ENCODE measurements at places on chromosomes 3 and 15. TPM values are rescaled to one million over a fixed set of nuclear protein-coding genes. Genes with fewer than 3 reads are reported as not detected.
A peak's percentile ranks its signal among the peaks of the same experiment; 100 is the strongest.

MGA gene
- total RNA-seq, result 107 TPM

MEGF11 gene
- total RNA-seq, result 0.20 TPM

COLQ gene
- total RNA-seq, result 2.7 TPM

RLBP1 gene
- not detected for total RNA-seq

YEATS2 gene
- 30.0 TPM for total RNA-seq

CAND2 gene
- 9.7 TPM for total RNA-seq

SYNPR gene
- total RNA-seq, result not detected

DNA sequence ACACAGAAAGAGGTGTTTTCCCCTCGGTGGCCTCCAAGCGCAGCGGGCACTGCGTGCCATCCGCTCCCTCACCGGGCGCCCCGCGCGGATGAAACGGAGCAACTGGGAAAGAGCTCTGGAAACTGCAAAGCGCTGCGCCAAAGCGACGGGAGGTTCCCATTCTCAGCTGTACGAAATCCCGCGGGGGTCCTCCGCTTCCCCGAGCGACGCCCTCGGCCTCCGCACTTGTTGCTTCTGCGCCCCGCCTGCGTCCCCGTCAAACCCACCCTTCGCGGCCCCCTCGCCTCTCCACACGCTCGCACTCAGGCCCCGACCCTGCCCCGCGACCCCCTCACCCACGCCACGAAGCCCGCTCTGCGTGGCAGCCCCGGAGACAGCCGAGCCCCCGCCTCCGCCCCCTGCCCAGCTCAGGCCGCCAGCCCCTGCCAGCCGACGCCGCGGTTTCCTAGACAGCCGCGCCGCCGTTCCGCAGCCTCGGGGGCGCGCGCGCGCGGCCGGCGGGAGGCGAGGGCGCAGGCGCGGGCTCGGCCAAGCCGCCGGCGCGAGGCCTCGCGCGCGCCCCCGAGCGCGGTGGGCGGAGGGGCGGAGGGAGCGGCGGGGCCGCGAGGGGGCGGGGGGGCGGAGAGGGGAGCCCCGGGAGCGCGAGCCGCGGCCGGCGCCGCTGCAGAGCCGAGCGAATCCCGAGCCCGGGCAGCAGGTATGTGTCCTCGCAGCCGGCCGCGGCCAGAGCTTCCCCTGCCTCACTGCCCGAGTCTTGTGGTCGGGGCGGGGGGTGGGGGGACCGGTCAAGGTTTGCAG is at the start of gene TMEM266:
Gene TMEM266 (plus strand): TSS at position 666 of the 798 bp plus-strand sequence. CDS start 74,279 bp downstream, outside the sequence.
- peak; percentile 56 for DNase-seq

DNA sequence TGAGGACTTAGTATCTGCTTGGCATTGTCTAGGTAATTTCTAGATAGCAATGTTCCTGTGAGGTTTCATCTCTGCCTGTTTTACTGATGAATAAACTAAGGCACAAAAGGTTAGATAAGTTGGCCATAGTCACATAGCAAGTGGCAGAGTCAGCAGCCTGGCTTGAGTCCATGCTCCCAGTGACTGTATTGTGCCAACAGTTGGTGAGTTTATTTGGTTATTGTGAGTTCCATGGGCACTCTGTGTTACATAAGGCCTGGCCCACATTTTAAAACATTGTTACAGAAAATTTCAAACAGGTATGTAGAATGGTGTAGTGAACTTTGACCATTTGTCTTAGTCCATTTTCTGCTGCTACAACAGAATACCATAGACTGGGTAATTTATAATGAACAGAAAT is 15.2 kb downstream of the MCM2 start:
- peak; percentile 82 for DNase-seq

DNA sequence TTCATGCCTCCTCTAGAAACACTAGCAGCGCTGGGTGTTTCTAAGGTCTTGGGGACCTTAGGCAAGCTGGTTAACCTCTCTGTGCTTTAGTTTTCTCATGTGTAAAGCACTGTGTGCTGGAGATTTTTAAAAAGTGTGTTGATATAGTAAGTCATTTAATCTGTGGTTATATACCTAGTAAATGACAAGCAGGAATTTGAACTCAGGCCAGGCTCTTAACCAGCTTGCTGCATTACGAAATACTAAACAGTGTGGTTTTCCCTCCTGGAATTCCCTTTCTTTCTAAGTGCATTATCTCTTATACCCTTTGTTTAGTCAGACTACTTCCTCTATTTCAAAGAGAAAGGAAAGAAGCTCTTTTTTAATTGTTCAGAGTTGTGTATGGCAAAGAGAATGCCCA is 26.5 kb downstream of the NEO1 start:
- DNase-seq, result no peak

- no peak for DNase-seq
Observed at GRCh38 chr3:83738202-83738601, 1220.6 kb upstream of the CADM2 start.

- no peak for DNase-seq
Observed at GRCh38 chr15:94703596-94703995, 472.2 kb downstream of the MCTP2 start.

DNA sequence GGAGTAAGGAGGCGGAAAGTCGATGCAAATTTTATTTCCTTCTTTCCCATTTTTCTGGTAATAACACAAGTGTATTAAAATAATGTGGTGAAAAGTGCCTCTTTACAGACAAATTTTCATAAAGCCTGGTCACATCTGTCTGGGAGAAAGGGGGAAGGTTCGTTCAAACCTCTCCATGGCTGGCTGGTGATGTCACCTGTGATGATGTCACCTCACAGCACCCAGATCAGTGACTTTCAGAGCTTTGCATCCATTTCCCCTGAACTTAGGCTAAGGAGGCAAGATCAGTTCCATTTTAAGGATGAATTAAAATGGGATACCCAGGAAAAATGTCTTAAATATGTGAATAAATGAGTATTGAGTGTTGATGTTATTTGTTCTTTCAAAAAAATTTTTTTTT is 34.1 kb downstream of the ATP10A start:
- DNase-seq, result no peak

DNA sequence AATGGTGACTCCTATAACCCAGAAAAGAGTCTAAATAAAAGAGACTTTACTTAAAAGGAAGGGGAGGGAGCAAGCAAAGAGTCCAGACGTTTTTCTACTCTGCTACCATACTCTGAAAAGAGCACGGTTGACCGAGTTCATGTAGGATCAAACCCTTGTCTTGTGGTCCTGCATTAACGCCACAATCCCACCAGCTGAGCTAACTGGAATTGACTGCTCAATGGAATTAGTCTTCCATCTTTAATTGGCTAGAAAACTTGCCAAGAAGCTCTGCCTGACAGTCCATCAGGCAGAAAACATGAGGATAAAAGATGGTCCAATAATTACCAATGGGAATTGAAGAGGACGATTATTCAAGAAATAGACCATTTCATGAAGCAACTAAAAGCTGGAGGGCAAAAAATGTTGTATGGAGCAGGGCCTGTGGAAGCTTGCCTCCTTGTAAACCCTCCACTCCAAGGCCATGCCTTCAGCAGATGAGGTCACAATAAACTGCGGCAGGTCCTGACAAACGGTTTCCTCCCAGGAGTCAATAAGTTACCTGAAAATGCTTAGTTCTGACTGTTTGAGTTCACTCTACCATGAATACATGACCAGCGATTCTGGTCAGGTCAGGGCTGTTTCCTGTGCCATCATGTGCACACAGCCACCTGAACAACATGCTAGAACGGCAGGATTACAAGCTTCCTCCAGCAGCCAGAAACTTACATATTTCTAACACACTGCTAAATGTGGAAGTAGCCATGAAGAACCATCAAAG is 35.6 kb upstream of the ARHGEF3 start:
- DNase-seq, result peak; percentile 4

DNA sequence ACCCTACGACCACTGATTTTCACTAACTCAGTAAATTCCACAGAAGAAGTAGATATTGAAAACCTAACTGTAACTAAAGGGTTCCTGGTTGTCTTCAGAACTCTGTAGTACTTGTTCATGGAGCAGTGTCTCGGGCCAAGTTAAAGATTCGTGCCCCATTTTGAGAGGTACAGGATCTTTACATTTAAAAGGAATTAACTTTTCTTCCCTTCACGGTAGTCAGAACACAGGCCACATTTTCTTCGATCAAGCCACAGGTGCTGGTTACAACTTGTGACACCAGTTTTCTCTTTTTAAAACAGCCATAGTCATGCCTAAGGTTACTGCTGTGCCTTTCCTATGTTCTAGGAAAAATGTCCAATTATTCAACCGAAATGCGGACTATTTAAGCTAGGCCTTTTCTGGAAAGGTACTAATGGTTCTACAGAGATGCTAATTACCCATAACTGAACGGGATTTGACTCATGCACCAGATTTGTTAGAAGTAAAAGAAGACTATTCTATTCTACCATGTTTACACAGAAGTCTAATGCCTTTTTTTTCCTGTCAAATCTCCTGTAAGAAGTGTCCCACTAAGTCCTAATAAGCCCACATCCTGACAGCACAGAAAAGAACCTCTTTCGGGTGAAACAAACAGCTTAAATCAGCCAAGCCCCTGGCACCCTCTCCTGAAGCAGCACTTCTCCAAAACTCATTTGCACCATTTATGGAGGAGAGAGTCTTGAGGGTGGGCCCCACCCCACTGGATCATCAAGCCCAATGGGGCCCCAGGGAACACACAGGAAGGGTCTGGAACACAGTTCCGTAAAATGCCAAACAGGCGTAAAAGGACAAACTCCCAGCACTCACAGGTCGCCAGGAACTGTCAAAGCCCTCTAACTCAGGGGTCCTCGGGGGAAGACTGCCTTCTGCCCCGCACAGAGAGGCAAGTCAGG is 1.9 kb downstream of the LRIG1 start:
- no peak for DNase-seq

DNA sequence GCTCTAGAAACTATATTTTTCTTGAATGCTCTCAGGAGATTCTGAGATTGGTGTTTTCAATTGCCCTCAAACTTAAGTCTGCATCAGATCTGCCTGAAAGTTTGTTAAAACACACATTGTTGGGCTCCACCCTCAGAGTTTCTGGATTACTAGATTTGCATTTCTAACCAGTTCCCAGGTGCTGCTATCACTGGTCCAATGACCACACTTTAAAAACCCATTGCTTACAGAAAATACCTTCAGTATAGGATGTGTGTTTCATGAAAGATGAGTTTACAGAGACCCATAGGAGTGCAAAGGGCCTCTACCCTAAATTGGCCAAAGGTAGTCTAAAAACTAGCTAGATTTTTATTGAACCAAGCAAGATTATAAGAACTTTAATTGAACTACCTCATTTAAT is 17.8 kb downstream of the GRM7 start:
- no peak for DNase-seq

- no peak for DNase-seq
Observed at GRCh38 chr3:82978368-82978767, 1216.9 kb upstream of the GBE1 start.

- peak; percentile 28 for DNase-seq
Observed at GRCh38 chr3:141410408-141410807, 42.1 kb downstream of the ZBTB38 start.

- no peak for DNase-seq
Observed at GRCh38 chr3:60549863-60550262, 701.4 kb downstream of the FHIT start.

GRCh38 chr15:70480196-70480856 is 283.0 kb downstream of the UACA start:
- DNase-seq, result no peak

DNA sequence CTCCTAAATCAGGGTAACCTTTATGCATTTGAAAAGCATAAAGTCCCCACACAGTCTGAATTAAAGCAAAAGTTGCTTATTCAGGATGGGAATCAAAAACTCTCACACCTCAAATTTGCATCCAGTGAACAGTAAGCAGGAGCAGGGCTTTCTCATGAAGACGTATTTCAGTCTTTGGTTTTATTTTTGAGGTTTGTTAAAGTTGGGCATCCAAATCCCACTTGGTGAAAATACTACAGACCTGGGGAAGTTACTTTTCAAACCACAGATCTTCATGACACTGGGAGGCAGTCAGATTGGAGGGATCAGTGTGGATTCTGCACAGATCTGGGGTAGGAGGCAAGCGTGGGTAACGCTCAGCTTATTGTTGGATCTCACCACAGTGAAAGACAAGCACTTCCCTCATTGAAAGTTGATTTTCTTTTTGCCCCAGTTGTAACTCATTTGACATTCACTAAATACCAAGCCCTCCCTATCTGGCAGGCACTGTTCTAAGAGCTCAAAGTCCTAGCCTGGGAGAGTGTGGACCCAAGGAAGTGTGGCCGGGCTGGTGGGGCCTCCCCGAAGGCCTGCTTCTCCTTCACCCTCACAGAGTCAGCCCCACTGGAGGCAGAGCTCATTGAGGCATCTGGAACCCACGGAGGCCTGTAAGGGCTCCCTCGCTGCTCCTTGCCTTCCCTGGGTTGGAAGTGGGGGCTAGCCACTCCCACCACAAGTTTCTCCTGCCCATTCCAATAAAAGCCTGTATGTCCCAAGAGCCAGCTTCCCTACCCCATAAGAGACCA is 783 bp upstream of the ISG20 start:
- no peak for DNase-seq

GRCh38 chr3:81198216-81198615 is 563.2 kb downstream of the GBE1 start:
- DNase-seq, result no peak

- DNase-seq, result peak; percentile 29
Observed at GRCh38 chr15:55289011-55289745, 435 bp downstream of the RAB27A start.

DNA sequence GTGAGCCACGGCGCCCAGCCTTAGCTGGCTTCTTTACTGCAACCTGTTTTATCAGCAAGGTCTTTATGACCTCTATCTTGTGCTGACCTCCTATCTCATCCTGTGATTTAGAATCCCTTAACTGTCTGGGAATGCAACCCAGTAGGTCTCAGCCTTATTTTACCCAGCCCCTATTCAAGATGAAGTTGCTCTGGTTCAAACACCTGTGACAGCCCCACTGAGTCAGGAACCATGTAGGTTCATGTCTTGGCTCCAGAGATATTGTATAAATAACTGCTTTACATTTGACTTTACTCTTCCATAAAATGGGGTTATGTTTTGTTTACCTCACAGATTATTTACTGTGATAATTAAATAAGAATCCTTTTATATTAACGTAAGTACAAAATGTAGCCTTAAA is 27.1 kb upstream of the ANO10 start:
- no peak for DNase-seq

DNA sequence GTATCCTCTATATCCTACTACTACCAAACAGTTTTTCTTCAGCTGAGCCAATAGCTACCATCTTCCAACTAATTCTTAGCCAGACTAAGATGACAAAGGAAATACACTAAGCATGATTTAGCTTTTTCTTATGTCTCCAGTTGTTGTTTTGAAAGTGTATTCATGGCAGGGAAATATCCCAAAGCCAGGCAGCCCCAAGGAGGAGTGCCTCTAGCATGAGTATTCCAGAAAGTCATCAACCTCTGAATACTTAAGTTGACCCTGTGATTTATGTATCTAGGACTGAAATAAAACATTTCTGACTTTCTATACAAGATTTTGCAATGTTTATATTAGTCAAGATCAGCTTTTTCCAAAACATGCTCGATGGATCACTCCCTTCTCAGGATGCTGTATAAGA is 449.1 kb downstream of the IL5RA start:
- DNase-seq, result no peak

GRCh38 chr3:10196389-10197052 is 31.8 kb downstream of the IRAK2 start:
- DNase-seq, result no peak

DNA sequence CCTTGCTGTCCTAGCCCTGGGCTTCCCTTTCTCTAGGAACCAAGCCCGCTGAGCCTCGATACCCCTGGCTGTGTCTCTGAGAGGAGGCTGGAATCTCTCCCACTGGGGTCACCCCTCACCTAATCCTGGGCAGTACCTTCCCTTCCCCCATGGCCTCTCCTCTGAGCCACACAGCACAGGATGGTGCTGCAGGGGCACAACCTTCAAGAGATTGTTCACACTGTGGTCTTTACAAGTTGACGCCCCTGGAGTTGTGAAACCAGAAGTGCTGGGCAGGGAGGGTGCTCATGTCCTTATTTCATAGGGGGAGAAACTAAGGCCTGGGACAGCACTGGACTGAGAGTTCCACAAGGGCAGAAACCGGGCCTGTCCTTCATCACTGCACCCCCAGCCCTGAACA is 70.9 kb upstream of the TMEM115 start:
- DNase-seq, result no peak
